ENCODE measurements at places on chromosomes 2 and 18. TPM values are rescaled to one million over a fixed set of nuclear protein-coding genes. Genes with fewer than 3 reads are reported as not detected.

- no peaks in the 10 kb centered on the region for H3K4me1 ChIP-seq
- no peak overlapping the region for H3K27ac ChIP-seq
- H3K4me3 ChIP-seq, result no peak overlapping the region
Measured at GRCh38 chr2:226064932-226065570, 665.5 kb downstream of the NYAP2 start.

DNA sequence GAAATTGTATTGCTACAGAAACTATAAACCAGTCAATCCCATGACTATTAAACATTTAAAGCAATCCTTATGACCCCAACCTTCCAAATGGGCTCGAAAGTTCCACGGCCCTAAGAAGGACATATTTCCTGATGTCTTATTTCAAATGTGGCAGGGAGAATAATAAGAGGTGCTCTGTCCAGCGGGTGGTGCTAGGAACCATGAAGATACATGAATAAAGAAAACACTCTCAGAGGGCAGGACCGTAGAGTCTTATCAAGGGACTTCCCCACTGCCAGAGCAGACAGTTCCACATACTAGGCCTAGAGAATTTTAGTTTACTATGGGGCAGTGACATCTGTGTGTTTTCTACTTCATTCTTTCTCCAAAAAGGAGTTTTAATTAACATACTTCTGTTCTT, 187.1 kb upstream of the PIK3C3 start:
- no peaks in the 10 kb centered on the region for H3K4me1 ChIP-seq
- no peak overlapping the region for H3K4me3 ChIP-seq
- no peak for DNase-seq
- H3K36me3 ChIP-seq, result no peaks in the 10 kb centered on the region
- no peak overlapping the region for H3K27ac ChIP-seq

GRCh38 chr2:105654474-105655004, 90.2 kb upstream of the NCK2 start:
- H3K27me3 ChIP-seq, result no peaks in the 10 kb centered on the region
- no peak for DNase-seq
- no peak overlapping the region for H3K27ac ChIP-seq
- H3K4me3 ChIP-seq, result no peak overlapping the region
- H3K36me3 ChIP-seq, result no peaks in the 10 kb centered on the region

DNA sequence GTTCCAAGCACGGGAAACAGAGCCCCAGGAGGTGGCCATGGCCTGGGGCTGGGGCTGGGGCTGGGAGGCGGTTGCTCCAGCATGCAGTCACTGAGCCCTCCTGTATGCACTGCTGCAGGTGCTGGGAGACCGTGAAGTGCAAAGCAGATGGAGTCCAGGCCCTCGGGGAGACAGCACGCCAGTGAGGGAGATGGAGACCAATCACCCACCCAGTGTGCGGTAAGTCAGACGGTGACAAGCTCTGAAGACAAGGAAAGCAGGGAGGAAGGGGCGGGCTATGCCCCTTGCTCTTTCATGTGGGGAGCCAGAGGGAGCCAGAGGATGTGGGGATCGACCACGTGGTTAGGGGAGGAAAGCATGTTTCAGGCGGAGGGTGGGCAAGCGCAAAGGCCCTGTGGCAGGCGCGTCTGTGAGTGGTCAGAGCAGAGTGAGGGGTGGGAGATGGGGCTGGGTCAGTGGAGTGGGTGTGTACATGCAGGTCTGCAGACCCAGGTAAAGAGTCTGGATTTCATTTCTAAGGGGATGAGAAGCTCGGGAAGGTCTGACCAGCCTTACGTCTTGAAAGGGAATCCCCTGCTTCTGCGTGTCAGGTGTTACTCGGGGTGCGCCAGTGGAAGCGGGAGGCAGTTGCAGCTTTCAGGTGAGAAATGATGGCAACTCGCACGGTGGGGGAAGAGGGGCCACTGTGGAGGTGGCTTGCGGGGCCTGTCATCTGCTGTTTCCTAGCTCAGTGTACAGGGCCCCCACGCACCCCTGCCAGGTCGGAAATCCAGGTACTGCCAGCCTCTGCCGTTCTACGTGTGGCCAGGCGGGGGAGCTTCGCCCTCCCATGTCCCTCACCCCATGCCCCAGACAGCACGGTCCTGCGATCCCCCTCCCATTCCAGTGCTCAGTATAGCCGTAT, 19.4 kb downstream of the RRM2 start:
- H3K4me1 ChIP-seq, result no peaks in the 10 kb centered on the region
- H3K4me3 ChIP-seq, result no peak overlapping the region
- no peaks in the 10 kb centered on the region for H3K36me3 ChIP-seq
- H3K27ac ChIP-seq, result no peak overlapping the region

ZNF521 gene
- total RNA-seq, result 166 TPM

OTOF gene
- 0.22 TPM for total RNA-seq

All from endothelial cell of umbilical vein (primary cell).